Activated gamma-delta T cell treated with Interleukin-2 at 50 U/mL for 16 hours (primary cell): ENCODE measurements at places on chromosomes 16 and 17.

GRCh38 chr17:40632216-40632615 lies 15.4 kb downstream of the SMARCE1 start:
- DNase-seq = no peak

GRCh38 chr16:57616876-57617275 lies 11.6 kb upstream of the ADGRG1 start:
- DNase-seq = no peak

DNA sequence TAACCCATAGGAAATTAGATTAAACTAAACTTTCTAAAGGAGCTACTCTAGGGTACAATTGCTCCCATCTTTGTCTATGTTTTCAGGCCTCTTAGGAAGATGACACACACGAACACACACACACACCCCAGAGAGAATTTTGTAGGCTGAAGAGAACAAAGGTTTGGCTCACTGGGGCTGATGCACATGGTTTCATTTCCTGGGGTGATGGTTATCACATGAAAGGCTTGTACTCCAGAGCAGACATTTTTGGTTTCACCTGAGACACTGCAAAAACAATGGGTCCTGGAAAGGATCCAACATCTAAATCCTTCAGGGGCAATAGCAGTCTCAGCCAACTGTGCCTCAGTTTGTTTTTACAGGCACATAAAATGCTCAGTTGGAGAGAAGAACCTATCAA lies 62.8 kb downstream of the GRB7 start:
- peak; percentile 50 for DNase-seq

DNA sequence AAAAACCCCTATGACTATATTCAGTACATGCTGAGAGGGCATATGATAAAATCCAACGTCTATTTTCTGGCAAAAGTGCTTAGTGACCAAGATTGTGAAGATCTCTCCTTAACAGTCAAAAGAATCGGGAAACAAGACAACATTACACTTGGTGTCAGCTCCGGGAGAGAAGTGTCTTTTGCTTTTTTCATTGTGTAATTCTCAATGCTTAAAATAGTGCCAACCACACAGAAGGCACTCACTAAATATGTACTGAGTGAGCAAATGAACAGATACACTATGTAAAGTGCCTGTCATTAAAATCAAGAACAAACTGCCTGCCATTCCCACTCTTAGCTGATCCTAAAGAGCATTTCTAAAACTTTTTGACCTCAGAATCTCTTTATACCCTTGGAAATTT lies 34.1 kb downstream of the VPS53 start:
- DNase-seq = no peak

- no peak for DNase-seq
Observed at GRCh38 chr17:81418710-81419318, 23.6 kb downstream of the BAHCC1 start.

DNA sequence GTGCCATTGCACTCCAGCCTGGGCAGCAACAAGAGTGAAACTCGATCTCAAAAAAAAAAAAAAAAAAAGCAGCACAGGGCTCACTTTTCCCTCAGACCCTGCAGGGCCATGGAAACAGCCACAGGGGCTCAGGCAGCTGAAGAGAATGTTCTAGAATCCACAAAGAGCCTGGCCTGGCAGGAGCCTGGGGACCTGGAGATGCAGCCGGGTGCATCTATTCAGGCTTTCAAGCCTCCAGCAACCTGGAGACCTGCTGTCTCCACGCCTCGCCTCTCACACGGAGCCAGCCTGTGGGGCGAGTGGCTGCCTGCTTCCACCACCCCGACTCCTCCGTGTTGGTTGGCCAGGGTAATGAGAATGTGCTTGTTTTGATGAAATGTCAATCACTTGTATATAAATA lies 44.0 kb upstream of the MEAK7 start:
- no peak for DNase-seq

- DNase-seq = no peak
Observed at GRCh38 chr17:30234296-30234695, 1.2 kb downstream of the SLC6A4 start.

- DNase-seq = no peak
Observed at GRCh38 chr16:76071690-76072089, 205.5 kb upstream of the CNTNAP4 start.

DNA sequence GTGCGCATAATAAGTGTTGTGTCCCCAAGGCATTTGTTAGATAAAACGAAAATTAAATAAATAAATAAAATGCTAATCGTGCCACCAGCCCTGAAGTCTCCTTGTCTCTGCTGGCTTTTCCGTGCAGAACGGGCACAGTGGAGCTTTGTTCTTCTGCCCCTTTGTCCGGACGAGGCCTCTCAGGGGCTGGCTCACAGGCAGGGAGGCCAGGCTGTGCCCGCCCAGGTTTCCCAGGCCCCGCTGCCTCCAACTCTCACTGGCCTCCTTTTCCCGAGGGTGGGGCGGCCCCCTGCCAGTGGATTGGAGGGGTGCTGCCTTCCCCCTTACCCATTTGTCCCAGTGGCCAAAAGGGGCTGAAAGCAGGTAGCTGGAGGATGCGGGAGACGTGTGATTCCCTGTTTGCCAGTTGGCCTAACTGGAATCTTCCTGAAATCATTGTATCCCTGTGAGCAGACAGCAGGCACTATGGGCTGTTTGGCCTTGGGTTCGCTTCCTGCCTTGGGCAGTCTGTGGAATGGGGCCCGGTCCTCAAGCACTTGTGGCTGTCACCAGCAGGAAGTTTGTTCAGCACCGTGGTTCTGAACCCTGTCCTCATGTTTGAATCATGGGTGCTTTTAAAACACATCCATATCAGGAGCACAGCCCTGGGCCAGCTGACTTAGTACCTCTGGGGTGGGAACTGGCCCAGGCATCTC lies 64.4 kb downstream of the KSR1 start:
- no peak for DNase-seq

- DNase-seq = no peak
Observed at GRCh38 chr16:85586380-85587104, 26.6 kb upstream of the GSE1 start.

- DNase-seq = peak; percentile 27
Observed at GRCh38 chr16:75305364-75306098, 54.1 kb upstream of the BCAR1 start.

DNA sequence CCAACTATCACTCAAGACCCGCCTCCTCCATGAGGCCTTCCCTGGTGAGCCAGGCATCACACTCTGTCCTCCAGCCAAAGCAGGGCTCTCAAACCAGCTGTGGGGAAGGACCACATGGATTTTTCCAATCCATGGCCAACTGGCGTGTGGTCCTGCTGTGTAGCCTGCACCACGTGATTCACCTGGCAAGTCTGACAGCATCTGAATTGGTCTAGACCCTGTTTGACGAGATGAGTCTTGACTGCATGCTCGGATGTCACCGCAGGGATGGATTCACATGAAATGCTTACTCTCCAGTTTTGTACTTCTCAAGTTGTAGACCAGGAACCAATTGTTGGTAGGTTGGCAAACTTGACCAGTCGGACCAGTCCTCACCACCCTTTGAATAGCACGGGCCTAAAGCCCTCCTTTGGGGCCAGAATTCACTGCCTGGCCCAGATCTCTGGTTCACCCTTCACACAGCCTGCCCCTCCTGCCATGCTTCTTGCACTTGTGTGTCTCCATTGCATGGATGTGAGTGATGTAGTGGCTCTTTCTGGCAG lies 9.9 kb downstream of the CRHR1 start:
- DNase-seq = no peak

GRCh38 chr16:30691907-30692306 lies 7.1 kb upstream of the SRCAP start:
- no peak for DNase-seq

- no peak for DNase-seq
Observed at GRCh38 chr17:83109793-83110645, 30.6 kb downstream of the METRNL start.

- DNase-seq = no peak
Observed at GRCh38 chr16:8670014-8670560, 4.3 kb upstream of the ABAT start.

GRCh38 chr17:51706093-51706492 lies 445.7 kb downstream of the UTP18 start:
- no peak for DNase-seq

- DNase-seq = no peak
Observed at GRCh38 chr17:10166176-10166935, 32.0 kb downstream of the GAS7 start.

GRCh38 chr17:6708357-6708961 lies 4.7 kb downstream of the SLC13A5 start:
- DNase-seq = no peak

DNA sequence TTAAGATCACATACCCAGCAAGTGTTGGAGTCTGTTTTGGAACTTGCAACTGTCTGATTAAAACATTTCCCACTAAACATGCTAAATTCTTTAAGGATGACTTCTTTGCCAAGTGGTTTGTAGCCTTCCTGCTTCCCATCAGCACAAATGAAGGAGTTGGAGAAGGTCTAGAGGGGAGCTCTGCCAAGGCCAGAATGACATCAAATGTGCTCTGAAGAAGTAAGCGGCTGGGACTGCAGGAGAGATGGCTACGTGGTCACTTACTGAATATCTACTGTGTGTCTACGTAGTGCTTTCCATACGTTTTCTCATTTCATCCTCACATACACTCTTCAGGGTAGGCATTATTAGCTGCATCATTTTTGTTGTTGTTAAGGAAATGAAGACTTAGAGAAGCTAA lies 135.7 kb upstream of the NLRP1 start:
- no peak for DNase-seq

DNA sequence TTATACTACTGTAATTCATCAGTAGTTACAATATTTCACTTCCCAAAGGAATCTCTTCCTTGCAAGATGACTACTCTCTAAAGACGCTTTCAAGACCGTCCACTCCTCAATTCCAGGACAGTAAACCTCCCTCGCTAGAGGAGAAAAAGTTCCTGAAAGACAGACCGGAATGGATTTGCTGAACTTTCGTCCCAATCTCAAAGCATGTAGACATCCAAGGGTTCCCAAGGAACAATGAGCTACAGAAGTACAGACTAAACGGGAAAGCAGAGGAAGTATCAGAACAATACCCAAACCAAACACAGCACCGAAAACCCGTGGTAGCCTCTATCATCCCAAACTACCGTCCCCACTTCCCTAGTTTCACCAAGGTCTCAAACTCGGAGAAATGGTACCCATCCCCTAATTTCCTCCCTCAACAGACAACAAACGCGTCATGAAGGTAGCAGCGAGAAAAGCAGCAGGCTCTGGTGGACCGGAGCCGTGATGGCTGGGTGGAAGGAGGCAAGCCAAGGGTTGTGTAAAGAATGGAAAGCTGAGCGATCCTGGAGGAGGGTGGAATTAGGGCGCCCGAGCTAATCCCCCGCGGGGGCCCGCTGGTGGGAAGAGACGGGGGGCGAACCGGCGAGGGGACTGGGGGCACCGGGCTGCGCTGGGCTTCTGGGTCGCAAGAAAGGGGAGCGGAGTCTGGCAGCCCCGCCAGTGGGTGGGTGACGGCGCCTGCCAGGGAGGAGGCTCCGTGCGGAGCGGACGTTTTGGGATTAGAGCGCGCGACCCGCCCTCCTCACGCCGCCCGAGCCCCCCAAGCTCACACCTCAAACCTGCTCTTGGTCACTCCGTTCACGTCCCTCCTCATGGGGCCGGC lies 647 bp downstream of the FBXL20 start:
- DNase-seq = peak; percentile 12

DNA sequence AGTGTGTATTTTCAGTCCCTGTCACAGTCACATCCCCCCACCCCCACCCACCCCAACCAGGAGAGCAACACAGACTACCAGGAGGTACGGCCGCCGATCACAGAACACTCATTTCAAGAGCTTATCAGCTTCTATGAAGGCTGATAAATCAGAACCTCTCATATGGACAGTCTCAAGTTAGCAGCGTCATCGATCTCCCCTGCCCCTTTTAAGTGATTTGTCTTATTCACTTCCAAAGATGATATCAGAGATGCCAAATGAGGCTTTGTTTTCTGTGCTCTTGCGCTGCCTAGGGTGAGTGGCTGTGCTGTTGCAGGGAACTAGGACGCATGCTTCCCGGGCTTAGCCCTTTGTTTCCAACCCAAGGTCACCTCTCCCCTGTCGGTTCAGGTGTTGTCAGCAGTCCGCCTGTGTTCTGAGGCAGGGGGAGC lies 26.8 kb upstream of the PMFBP1 start:
- DNase-seq = no peak
